ENCODE measurements at places on chromosomes 12 and 14.

DNA sequence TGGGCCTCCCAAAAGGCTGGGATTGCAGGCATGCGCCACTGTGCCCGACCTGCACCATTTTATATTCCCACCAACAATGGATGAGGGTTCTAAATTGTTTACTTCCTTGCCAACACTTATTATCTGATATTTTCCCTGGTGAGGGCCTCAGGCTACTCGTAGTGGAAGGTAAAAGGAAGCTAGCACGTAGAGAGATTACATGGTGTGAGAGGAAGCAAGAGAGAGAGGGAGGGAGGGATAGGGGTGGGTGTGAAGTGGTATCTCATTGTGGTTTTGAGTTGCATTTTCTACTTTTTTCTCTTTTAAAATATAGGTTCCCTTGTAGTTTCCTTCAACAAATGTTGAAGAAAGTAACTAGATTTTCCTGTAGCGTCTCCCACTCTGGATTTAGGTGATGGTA lies 30.9 kb downstream of the MYO1H start:
- no peak for DNase-seq

DNA sequence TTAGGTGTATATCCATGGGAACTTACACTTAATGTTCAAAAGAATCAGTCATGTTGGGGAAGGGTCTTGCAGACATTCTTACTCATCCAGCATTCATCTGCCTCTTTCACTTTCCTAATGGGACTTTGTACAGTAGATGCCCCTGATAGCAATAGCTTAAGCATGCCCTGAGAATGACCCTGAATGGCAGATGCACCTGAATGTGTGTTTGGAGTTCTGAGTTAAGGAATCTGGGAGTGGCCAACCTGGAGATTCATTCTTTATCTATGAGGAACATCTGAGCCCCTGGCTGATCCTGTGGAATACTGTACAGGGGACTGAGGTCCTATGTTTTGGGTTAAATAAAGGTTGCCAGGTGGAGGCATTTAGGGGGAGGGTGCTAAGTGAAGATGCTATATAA lies 71.3 kb upstream of the MANSC4 start:
- DNase-seq, result no peak

DNA sequence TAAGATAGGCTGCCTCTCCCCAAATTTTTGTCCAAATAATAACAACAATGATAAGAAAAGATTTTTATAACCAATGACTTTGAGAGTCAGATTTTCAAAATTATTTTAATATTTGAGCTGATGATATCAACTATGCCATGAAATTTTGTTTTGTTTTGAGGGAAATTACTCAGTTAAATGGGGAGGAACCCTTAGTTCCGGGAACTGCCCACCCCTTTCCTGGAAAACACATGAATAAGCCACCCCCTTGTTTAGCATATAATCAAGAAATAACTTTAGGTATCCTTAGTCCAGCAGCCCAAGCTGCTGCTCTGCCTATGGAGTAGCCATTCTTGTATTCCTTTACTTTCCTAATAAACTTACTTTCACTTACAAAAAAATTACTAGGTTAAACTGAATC lies 61.4 kb downstream of the HMGA2 start:
- DNase-seq, result no peak

- no peak for DNase-seq
These were observed 76.1 kb downstream of the ALG10B start for GRCh38 chr12:38392554-38393144.

- DNase-seq, result no peak
These were observed 88.2 kb downstream of the CHGA start for GRCh38 chr14:93011141-93011529.

- peak; percentile 76 for DNase-seq
These were observed 2.4 kb upstream of the POP5 start for GRCh38 chr12:120583478-120584030.

DNA sequence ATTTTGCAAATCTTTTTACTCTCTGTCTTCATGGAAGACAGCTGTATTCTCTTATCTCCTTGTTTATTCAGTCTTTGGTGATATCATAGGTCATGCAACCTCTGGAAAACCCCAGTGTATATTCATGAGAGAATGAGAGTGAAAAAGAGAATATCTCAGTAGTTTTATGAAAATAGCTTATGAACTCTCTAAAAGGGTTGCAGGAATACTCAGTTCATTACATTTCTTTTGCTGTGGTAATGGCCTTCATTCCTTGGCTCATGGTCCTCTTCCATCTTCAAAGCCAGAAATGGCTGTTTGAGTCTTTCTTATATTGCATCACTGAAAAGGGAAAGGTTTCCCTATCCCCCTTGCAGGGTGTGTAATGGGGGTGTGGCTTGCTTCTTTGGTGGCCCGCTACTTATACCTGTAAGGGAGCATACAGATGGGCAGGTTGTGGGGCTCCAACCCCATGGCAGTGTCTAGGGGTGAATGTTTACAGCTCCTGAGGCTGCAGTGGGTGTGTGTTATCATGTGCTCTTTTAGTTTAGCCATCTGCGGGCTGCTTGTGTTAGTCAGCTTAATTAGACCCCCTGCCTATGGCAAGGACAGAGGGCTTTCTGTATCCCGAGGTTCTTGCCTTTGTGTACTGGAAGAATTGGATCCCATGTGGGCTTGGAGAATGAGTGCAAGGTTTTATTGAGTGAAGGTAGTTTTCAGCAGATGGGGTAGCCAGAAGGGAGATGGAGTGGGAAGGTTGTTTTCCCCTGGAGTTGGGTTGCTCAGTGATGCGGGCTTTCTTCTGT lies 150.2 kb downstream of the CCDC91 start:
- no peak for DNase-seq

- no peak for DNase-seq
These were observed 53.2 kb downstream of the ATG2B start for GRCh38 chr14:96309896-96310330.

DNA sequence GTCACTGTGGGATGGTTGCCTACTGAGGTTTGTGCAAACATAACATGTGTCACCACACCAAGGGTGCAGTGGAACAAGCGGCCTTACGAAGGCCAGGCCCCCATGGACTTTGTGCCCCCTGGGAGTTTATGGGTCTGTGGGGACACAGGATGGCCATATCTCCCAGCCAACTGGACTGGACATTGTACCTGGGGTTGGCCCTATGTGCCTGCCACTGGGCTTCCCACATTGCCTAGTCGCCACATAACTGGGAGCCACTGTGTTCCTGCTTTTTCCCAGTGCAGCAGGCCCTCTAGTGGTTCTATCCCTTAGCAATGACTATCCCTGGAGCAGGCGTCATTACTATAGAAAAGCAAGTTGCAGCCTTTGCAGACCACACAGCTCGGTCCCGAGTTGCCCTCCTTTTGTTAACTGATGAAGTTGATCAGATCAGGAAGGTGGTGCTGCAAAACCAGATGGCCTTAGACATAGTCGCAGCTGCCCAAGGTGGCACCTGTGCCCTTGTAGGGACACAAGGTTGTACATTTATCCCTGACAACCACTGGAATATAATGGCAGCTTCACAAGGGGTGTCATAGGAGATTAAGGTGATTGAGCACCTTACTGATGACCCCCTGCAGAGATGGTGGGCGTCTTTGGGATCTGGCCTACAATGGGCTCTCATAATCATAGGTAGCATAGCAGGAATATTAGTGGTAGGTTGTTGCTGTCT lies 15.2 kb upstream of the RNASE12 start:
- no peak for DNase-seq

- no peak for DNase-seq
These were observed 10.8 kb downstream of the PLA2G1B start for GRCh38 chr12:120316798-120317223.

- DNase-seq, result no peak
These were observed 559.0 kb downstream of the GALC start for GRCh38 chr14:87434011-87434410.

DNA sequence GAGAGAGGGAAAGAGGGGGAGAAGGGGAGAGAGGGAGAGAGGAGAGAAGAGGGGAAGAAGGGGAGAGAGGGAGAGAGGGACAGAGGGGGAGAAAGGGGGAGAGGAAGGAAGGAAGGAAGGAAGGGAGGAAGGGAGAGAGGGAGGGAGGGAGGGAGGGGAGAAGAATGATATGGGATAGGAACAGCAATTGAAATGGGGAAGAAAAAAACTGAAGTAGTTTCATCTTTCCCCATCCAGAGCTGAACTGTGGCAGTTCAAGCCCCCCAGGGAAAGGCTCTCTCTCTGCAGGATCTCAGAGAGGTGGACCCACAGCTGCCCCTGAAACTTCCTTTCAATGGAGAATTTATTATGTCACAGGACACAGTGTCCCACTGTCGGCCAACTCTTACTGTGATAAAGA lies 136.9 kb downstream of the DPF3 start:
- DNase-seq, result no peak
